ENCODE measurements at places on chromosomes 11 and 22.

DNA sequence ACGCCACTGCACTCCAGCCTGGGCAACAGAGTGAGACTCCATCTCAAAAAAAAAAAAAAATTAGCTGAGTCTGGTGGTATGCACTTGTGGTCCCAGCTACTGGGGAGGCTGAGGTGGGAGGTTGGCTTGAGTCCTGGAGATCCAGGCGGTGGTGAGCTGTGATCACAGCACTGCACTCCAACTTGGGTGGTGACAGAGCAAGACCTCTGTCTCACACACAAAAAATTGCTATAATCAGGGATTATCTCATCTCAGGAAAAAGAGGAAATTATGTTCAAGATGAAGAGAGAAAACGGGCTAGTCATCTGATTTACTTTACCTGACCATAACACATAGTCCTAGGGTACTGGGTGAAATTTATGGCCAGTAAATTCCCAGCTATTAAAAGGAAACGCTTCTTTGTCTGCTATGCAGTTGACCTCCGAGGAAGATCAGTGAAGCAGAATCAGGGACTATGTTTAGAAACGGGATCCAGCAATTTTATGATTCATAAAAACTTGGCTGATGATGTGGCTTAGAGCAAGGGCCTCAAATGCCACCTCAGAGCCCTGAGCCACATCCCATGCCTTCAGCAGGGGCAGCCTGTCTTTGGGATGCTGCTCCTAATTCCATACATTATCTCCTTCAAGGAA lies 386.2 kb downstream of the NTM start:
- DNase-seq: no peak

GRCh38 chr22:30221121-30221992 lies 25.2 kb downstream of the LIF start:
- no peak for DNase-seq

GRCh38 chr11:64321533-64321932 lies 3.6 kb downstream of the PRDX5 start:
- DNase-seq: no peak

GRCh38 chr22:48072777-48073176 lies 1310.3 kb downstream of the TBC1D22A start:
- DNase-seq: no peak

GRCh38 chr11:1073261-1073724 lies 1.4 kb upstream of the MUC2 start:
- no peak for DNase-seq

DNA sequence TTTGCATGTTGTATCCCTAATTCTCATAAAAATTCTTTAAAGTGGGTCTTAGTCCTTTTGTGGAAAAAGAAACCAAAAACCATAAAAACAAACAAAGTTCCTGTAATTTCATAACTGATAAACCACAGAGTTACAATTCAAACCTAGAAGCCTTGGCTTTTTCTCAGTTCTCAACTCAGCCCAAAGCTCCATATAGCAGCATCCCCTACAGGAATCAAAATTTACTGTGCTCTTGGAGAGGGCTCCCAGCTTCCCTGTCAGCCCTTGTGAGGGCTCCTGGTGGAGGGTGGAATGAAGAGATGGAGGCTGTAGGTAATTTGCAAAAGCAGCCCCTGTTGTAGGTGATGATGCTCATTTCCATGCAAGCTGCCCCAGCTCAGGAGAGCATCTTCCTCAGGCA lies 506.1 kb upstream of the KIRREL3 start:
- no peak for DNase-seq

DNA sequence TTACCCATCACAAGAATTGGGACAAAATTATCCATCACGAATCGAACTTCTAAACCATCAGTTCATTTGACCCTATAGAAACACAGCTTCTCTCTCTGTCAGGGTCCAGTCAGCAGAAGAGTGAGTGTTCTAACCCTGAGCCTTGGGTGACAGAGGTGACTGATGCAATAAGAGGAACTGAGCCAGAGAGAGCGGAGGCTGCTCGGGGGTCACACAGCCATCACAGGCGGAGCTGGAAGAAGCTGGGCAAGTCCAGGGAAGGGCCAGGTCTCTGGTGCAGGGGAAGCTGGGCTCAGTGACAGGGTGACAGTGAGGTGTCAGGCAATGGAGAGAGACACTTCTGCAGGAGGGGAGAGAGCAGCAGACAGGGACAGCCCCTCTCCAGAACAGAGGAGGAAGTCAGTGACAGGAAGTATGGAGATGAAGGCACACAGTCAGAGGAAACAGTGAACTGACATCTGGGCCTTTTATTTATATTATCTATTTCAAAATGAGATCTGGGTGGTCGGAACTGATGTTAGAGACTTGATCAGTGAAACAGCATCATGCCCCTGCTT lies 184.0 kb upstream of the TBCEL start:
- no peak for DNase-seq

- no peak for DNase-seq
Observed at GRCh38 chr11:113203141-113203753, 111.1 kb upstream of the TTC12 start.

DNA sequence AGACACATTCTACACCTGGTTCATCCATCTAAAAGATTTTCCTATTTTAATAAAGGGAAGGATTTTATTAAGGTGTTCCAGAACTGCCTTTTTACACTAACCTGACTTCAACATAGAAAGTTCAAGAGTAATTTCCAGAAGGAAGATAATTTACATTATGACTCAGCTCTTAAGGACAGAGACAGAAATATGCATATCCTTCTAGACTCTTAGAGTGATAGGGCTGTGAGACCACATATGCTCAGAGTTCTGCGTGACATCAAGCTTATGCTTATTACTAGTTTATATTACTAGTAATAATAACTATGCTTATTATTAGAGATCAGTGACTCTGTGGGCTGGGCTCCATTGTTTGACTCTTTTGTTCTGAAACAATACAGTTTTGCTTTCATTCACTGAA lies 4.6 kb downstream of the PDGFD start:
- no peak for DNase-seq

GRCh38 chr22:36274531-36274930 lies 21.6 kb downstream of the APOL1 start:
- DNase-seq: no peak

- peak; percentile 64 for DNase-seq
Observed at GRCh38 chr11:126355926-126356897, 726 bp downstream of the ST3GAL4 start.

DNA sequence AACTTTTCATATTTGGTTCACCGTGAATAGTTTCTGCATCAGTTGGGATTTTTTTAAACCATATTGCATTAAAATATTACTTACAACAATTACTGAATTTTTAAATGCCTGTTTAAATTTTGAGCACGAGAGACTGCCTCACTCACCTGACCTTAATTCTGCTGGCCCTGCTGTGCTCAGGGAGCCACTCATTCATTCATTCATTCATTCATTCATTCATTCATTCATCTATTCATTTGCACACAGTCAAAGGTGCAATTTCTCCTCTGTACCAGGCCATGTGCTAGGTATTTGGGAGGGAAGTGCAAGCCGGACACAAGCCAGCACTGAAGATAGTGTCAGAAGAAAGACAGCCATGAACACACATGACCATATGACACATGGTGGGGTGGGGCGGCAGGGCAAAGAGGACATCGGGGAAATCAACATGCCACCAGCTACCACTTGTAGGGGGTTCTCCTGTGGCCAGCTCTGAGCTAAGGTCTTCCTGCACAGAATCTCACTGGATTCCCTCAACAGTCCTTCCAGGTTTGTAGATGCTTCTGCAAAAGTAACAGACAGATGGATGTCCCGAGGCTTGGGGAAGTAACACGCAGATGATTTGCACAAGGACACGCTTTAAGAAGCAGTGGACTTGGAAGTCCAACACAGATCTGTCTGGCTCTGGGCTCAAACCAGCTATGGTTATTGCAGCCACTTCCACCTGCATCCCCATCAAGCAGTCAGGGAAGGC lies 568 bp upstream of the CSF2RB start:
- no peak for DNase-seq

- DNase-seq: no peak
Observed at GRCh38 chr11:970319-970871, 44.7 kb downstream of the AP2A2 start.

DNA sequence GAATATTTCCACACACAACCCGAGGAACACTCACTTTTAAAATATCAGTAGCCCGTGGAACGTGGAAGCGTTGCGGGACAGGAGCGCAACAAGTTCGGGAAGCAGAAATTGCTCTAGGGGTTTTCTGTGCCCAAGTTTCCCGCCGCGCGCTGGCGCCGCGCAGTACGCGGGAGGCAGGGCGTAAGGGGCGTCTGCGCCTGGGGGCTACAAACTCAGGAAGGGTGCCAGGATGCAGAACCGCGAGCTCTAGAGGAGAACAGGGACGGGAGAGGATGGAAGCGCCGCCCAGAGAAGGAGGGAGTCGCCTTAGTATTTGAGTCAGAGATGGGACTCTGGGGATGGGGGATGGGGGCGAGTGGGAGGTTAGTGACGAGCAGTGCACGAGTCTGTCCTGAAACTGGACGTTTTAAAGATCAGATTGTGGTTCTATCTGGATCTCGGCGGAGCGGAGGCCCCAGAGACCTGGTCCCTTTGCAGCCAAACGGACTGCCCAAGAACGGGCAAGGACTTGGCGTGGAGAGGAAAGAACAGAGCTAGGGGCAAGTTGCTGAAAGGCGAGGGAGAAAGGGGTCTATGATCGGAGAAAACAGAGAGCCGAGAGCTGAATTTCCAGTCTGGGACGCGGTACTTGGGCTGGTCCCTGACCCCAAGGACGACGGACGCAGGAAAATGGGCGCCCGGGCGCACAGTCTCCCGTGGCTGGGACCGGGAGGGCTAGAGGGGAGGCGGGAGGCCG lies 4.7 kb downstream of the BSX start:
- DNase-seq: peak; percentile 55

DNA sequence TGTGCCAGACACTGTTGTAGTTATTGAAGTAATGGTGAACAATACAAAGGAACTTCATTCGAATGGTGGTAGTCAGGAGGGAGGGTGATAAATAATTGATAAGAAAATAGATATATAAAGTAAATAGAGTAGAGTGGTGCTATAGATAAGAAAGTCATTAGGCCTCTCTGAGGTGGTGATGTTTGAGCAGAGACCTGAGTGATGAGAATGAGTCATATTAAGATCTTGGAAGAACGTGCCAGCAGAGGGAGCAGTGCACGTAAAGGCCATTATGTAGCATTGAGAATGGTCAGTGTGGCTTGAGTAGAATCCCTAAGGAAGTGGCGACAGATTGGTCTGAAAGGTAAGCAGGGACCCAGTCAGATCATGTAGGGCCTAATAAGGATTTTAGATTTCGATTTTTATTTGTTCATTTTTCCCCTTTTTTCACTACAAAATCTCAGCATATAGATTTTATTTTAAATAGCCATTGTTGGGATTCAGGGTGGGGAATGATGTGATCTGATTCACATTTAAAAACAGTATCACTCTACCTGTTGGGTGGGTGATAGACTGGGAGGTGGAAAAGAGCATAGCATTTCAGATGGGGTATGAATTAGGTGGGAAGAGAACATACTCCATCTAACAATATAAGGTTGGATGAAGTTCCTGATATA lies 44.7 kb downstream of the CCDC90B start:
- DNase-seq: peak; percentile 82

GRCh38 chr11:9665749-9666148 lies 1.9 kb downstream of the SWAP70 start:
- no peak for DNase-seq

DNA sequence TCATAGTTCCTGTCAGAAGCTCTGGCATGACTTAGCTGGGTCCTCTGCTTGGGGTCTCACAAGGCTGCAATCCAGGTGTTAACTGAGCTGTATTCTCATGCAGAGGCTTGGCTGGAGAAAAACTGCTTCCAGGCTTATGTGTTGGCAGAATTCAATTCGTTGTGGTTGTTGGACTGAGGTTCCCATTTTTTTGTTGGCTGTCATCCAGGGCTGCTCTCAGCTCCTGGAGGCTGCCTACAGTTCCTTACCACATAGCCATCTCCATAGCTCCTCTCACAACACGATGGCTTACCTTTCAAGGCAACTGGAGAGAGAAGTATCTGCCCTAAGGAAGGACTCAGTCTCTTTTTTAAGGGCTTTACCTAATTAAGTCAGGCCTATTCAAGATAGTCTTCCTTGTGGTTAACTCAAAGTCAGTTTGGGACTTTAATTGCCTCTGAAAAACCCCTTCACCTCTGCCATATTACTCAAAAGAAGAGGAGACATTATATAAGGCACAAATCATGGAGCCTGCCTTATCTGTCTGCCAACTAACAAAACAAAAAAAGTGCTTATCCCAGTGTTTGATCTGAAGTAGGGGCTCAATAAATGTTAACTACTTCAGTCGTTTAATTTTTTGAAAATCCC lies 35.2 kb downstream of the OR2AG2 start:
- DNase-seq: no peak

GRCh38 chr11:31725176-31725575 lies 85.9 kb downstream of the PAX6 start:
- DNase-seq: no peak

GRCh38 chr11:119624102-119624615 lies 104.8 kb downstream of the NECTIN1 start:
- no peak for DNase-seq

- DNase-seq: no peak
Observed at GRCh38 chr11:86702220-86702983, 30.0 kb upstream of the ME3 start.

DNA sequence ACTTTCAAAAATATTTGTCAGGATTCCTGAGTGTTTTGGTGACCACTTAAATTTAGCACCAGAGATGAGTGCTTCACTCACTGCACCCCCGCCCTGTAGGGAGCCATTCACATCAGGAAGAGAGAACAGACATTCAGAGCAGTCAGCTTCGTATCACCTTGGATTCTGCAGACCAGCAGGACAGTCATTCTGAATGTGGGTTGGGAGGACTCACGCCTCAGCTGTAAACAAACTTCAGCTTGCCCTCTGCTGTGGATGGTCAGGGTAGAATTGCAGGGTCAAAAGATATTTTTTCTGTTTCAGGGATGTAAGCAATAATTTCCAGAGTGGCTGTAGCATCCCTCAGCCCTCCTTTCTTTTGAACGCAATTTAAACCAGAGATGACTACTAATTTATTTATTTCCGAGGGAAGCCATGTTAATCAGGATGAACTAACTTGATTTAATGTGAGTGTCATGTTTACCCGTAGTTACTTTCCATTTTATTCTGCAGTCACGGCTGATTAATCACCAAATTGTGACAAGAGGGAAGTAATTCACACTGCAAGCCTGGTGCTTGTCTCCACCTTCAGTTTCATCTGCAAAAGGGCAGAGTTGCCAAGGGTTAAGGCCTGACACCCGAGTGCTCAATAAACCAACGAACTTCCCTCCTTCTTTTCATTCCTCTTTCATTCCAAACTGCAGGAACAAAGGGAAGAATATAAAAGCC lies 174.2 kb upstream of the DDI1 start:
- no peak for DNase-seq

DNA sequence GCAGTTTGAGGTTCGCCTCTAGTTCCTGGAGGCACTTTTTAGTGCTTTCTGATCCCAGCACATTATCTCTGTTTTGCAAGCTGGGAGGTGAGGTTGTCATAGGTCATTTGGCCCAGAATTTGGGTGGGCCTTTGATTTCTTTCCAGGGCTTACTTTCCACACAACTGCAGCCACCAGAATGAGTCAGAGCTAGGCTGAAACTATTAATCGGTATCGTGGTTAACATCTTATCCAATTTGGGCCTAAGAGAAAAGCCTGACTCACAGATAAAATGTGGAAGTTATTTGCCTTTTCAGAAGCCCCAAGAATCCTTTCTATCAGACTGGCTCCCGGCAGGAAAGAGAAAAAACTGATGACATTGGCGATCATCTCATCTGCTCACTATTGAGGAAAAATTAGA lies 166.4 kb downstream of the KIRREL3 start:
- DNase-seq: no peak

GRCh38 chr11:2783536-2784082 lies 83.8 kb upstream of the KCNQ1OT1 start:
- no peak for DNase-seq

All from NCI-H1417 (cell line).